ENCODE measurements at places on chromosomes 2 and 18. TPM values are rescaled to one million over a fixed set of nuclear protein-coding genes. Genes with fewer than 3 reads are reported as not detected.

DNA sequence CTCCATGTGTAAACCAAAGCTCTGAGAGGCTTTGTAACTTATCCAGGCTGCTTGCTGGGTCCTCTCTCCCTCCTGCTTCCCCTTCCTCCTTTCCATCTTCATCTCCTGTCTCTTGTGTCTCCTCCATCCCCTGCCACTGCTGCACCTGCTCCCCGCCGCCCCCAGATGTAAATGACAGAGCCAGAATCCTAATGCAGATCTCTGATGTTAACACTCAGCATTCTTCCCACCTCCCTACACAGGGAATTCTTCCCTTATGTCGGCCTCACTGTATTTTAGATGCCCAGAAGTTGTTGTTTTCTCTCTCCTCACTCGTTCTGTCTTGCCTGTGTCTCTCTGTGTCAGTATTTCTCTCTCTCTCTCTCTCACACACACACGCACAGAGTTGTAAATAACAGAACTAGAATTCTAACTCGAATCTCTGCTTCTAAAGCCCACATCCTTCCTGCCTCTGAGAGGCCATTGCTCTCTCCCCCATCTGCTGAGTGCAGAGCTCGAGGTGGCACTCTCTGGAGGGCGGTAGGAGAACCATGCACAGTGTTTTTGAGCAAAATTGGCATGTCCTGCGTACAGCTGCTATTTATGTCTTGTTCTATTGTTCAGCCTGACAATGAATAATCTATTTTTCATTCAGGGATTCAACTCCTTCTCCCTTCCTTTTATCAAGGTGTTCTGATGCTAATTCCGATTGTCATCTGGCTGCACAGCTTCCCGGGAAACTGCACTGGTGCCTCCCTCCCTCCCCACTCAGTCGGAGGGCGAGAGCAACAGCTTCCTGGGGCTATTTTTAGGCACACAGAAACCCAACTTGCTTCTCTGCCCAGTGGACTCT lies 219.9 kb downstream of the SH3RF3 start:
- DNase-seq: no peak

GRCh38 chr2:180461761-180462160 lies 454.7 kb upstream of the CWC22 start:
- no peak for DNase-seq

DNA sequence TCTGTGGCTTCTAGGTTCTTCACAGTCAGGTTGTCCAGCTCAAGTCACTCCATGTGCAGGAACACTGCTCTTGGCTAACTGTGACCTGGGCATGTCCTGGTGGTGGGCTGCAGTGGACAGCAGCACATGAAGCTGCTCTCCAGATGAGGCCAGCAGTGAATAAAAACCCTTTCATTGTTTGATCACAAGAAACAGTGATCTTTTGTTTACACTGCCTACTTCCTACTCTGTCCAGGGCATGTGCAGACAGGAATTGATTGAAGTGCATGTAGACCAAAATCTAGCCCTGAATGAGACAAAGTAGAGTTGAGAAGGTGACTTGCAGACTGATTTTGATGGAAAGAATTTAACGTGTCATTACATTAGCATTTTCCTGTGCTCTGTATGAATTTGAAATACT lies 34.9 kb downstream of the BCL2L11 start:
- no peak for DNase-seq

DNA sequence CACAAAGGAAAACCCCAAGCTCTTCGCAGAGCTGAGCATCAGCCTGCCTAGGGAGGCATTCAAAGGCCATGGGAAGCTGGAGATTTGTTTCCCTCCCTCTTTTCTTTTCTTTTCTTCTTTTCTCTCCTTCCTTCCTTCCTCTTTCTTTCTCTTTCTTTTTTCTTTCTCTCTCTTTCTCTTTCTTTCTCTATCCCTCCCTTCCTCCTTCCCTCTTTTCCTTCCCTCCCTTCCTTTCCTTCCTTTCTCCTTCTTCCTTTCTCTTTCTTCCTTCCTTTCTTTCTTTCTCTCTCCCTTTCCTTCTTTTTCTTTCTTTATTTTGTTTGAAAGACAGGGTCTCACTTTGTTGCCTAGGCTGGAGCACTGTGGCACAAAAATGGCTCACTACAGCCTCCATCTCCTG lies 168.4 kb upstream of the ARL4C start:
- DNase-seq: no peak

DNA sequence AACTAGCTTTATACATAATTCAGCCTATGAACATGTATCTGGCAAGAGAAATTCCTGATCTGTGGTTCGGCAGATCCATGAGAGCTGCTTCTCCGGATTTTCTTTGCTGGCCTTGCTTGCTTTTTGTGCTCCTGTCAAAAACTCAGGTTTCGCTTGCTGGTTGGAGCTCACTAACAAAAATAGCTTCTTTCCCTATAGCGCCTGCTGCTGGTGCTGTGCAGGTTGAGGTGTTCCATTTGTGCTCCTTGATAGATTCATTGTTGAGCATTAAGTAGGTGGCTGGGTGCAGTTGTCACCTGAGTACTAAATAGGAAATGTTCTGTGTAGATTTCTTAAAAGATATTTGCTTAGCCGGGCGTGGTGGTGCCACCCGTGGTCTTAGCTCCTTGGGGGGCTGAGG lies 148.1 kb downstream of the PRPF40A start:
- no peak for DNase-seq

GRCh38 chr2:33617989-33618388 lies 18.9 kb upstream of the FAM98A start:
- no peak for DNase-seq

The AQP12B gene
- total RNA-seq: 392 TPM

The CXCR4 gene
- 0.33 TPM for total RNA-seq
